Renal cortical epithelial cell (primary cell): ENCODE measurements at places on chromosomes 16 and 17.
A peak's percentile ranks its signal among the peaks of the same experiment; 100 is the strongest.

DNA sequence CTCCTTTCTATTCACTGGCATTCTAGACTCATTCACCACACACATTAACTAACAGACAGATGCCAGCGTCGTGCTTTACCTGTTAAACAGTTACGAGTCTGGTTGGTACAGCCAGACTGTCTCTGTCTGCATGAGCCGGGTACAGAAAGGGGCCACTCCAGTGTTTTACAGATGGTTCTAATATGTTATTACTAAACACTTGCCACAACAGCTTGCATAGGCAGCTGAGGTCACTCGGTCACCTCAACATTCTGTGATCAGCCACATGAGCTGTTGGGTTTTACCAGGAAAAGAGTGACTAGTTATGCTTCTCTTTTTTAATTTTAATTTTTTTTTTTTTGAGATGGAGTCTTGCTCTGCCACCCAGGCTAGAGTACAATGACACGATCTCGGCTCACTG lies 25.2 kb downstream of the CD300A start:
- DNase-seq, result peak; percentile 26

DNA sequence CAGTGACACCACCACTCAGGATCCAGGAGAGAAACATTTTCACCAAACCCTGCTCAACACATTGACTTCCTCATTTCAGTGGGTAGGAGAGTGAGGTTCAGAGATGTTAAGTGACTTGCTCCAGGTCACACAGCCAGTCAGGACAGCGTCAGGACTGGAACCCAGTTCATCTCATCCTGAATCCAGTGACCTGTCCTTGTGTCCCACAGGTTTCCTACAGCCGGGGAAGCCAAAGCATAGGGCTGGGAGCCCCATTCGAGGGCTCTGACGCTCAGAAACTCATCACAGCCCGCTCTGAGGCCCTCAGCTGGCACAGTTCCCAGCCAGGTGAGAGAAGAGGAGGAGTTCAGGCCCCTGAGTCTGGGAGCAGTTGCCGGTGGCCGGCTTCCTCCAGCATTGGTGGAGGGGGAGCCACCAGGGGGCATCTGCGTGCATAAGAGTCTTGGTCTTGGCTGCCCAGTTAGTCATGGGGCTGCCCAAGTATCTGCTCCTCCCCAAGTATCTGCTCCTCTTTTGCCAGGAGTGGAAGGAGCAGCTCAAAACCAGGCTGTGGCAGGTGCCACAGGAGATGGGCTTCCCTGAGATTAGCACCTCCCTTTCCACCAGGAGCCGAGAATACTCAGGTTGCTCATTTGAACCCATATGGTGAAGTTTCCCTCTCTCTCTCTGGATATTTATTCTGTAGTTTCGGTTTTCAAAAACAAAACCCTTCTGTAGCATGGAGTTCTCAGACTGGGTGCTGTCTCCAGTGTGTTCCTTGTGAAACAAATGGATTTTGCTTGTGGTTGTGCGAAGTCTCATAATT lies 56.0 kb downstream of the TNFRSF13B start:
- DNase-seq, result peak; percentile 7

DNA sequence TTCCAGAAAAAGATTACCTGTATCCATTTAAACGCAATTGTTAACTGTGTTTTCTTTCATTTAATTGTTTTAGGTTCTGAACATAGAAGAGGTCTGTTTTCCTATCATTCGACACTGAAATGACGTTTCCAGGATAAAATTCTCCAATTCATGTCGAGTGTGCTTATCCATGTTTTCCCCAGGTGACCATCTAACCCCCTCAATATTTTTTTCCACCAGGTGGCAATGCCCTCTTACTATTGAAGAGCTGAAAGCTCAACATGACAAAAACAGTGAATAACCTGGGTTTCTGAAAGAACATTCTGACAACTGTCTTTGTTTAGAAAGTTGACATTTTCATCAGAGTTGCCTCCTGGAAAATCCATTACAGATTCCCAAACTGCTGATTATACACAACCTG lies 948.7 kb downstream of the KCNJ2 start:
- DNase-seq, result peak; percentile 42

DNA sequence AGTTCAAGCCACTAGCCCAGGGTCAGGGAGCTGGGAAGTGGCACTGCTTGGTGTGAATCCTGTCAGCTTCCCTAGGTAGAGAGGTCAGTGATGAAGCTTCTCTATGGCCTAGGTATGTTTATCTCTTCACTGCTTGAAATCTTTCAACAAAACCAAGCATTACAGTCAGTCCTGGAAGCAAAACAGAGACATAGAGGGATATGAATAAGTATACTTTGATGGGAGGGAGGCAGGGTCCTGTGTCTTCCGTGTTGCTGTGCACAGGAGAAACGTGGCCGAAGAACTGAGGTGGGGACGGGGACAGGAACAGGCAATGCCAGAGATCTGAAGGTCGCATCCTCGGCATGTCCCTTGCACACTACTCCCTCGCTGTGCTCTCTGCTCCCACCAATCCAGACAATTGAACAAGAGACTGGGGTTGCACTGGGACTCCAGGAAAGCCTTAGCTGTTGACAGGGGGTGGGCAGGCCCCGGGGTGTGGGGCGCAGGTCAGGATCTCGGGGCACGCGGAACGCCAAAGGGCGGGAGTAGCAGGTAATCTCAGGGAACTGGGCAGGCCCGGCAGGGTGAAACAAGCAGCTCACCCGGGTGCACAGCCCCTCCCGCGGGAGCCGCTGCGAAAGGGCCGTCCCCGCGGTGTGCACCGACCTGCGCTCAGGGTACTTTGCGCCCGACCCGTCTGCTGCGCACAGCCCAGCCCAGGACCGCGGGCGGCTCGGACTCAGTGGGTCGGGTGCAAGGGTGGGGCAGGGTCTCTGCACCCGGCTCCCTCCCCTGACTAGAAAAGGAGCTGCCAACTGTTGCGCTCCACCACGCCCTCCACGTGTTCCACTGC lies at the start of gene MT1H:
Gene MT1H, plus strand, starts transcription at position 810 of the 835 bp plus-strand sequence. CDS start 71 bp downstream, outside the sequence.
- DNase-seq, result peak; percentile 25

- peak; percentile 80 for DNase-seq
Measured at GRCh38 chr17:43456661-43457361, 27.0 kb upstream of the DHX8 start.

- peak; percentile 45 for DNase-seq
Measured at GRCh38 chr17:21689604-21690003, 2.7 kb upstream of the KCNJ18 start.

GRCh38 chr16:16092925-16093627 lies 130.2 kb downstream of the ABCC6 start:
- peak; percentile 67 for DNase-seq

DNA sequence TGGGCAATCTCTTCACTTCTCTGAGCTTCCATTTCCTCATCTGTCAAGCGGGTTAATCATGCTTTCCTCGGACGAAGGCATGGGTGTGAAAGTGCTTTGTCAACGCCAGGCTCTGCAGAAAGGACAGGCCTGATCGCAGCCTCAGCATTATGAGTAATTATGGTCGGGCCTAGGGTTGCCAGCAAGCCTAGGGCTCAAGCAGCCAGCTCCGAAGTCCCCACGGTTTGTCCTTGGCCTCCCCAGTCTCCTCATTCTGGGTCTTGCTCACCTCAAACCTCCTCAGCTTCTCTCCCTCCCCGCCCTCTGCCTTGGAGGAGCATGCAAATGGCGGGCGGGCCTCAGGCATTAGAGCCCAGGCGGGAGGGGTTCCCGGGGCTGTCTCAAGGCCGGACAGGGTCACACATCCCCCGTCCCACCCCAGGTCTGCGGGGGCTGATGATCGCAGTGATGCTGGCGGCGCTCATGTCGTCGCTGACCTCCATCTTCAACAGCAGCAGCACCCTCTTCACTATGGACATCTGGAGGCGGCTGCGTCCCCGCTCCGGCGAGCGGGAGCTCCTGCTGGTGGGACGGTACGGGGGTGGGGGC lies 10.2 kb upstream of the FAM83G start:
- DNase-seq, result no peak

GRCh38 chr17:17051791-17052461 lies 9.7 kb downstream of the MPRIP start:
- peak; percentile 25 for DNase-seq

GRCh38 chr17:60817192-60817591 lies 139.5 kb downstream of the BCAS3 start:
- peak; percentile 98 for DNase-seq

- no peak for DNase-seq
Measured at GRCh38 chr17:50344731-50345365, 1.1 kb upstream of the XYLT2 start.
